ENCODE measurements at places on chromosomes 11 and 22.

- no peak for DNase-seq
These were observed 27.3 kb upstream of the CSNK2A3 start for GRCh38 chr11:11380340-11380739.

- DNase-seq: no peak
These were observed 7.2 kb downstream of the POLD4 start for GRCh38 chr11:67345920-67346819.

DNA sequence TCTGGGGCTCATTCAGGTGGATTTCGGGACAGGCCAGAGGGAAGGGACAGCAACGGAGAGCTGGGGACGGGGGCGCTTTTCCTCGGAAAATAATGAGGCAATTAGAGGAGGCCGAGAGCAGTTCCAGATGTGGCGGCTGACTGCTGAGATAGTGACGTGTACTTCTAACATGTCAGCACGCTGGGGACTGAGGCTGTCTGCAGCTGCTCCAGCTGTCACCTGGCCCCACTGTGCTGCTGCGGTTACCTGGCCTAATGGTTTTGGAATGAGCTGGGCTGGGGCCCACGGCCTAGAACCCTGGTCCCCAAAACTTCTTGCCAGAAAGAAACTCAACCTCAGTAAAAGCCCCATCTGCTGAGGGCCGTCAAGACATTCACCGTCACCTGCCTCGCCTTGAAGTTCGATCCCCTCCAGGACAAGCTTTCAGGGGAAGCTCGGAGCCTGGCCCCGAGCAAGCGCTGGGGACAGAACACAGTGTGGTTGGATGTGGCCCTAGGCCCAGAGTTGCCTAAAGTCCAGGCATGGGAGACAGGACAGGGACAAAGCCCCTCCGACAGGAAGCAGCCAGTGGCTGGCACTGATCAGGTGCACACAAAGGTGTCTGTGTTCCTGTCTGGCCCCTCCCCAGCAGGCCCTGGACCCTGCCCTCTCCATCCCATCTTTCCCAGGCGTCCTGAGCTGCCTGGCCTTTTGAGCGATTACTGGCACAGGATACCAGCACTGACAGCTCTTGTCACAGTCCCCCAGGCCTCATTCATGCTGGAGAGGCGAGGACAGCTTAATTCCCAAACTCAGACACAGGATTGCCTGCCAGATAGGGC is 22.1 kb downstream of the RPUSD4 start:
- DNase-seq: no peak

GRCh38 chr11:25769287-25769686 is 562.6 kb upstream of the ANO3 start:
- no peak for DNase-seq

GRCh38 chr22:21450320-21450831 is 16.8 kb upstream of the TMEM191C start:
- no peak for DNase-seq

GRCh38 chr11:113131036-113131775 is 170.0 kb downstream of the NCAM1 start:
- DNase-seq: no peak

DNA sequence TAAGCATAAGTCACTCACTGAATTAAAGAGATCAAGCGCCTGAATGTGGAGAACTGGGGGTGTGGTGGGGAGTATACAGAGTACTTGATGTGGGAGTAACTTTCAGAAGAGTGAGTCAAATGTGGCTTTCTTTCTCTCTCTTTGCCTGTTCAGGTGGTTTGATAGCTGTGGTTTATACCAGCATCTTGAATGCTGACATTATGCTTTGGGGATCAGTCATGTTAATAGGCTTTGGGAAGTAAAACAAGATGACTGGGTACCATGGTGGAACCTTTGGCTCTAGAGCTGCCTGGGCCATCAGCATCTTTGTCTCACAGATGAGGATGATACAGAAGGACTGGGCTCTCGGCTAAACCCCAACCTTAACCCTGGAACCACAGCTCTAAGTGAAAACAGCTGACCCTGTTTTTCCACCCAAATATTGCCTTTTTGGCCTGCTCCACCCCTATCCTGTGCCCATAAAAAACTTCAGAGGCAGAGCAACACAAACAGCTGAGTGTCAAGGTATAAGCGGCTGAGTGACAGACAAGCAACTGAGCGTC is 58.2 kb upstream of the GNAZ start:
- no peak for DNase-seq

GRCh38 chr11:129788278-129788677 is 27.4 kb upstream of the TMEM45B start:
- no peak for DNase-seq

- no peak for DNase-seq
These were observed 410.2 kb upstream of the LARGE1 start for GRCh38 chr22:34330432-34330831.

DNA sequence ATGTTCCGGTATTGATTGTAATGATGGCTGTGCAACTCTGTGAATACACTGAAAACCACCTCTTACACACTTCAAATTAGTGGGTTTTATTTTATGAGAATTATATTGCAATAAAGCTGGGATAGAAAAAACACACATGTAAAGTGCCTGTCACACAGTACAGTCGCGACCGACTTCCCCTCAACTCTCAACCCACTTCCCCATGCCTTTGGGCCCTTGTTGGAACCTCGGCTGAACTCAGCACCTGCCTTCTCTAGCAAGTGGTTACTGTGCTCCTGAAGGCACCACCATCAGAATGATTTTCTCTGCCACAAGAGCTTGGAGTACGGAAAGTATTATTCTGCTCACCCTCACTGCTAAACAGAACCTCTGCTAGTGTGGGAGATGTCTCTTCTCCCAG is 13.5 kb downstream of the KCNJ1 start:
- no peak for DNase-seq

DNA sequence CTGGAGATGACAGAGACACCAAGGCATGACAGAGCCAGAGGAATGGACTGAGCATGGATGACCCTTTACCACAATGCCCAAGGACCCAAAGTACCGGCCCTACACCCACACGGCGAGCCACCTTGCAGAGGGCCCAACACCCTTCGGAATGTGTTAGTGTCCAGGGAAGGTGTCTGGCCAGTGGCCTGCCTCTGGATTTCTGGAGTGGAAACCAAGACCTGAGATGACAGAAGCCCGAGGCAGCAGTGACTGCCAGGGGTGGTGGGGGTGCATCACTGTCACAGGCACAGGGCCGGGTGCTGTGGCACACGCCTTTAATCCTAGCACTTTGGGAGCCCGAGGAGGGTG is 28.7 kb downstream of the PDGFB start:
- no peak for DNase-seq

DNA sequence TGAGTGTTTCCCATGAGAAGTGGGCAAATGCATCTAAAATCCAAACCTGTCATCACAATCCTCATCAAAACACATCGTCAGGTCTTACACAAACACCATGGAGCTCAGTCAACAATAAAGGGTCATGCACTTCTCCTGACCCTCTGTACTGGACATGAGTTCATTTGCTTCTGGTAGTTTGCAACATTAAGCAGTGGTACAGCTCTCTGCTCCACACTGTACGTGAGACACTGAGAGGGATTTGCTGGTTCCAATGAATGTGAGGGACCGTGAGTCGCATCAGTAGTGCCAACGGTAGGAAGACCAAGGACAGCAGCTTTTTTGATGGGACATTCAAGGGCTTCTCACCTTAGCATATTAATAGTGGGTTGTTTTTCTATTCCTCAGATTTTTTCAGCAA is 752.3 kb downstream of the OPCML start:
- DNase-seq: no peak

- DNase-seq: no peak
These were observed at the start of gene ARHGAP32 for GRCh38 chr11:129192150-129192549. Gene ARHGAP32 (minus strand): TSS chr11:129192325. CDS start chr11:129192198, 127 bp downstream.

DNA sequence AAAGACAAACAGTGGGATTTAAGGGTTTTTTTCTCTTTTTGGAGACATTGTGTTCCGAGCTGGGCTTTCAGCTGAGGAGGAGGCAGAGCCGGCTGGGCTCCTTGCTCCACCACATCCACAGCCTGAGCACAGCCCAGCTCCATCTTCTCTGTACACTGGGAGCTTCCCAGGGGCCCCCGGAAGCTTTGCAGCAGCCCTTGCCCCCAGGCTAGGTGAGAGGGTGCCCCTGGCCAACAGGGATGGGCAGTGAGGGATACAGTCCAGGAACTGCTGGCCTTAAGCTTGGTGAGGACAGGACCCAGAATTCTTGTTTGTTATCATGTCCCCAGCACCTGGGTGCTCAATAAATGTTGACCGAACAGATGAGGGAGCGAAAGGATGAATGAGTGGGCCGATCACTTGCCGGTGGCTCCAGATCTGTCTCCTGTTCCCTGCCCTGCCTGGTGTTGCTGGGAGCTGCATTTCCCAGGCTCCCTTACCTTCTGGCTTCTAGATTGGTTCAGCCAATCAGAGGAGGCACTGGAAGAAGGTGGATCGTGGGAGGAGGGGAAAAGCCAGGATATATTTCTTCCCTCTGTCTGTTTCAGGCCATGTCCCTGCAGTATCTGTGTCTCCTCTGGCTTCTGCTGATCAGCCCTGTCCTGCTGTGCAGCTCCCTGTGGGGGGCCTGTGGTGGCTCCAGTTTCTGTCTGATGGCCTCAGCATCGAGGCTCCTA is 26.5 kb upstream of the NECTIN1 start:
- no peak for DNase-seq

DNA sequence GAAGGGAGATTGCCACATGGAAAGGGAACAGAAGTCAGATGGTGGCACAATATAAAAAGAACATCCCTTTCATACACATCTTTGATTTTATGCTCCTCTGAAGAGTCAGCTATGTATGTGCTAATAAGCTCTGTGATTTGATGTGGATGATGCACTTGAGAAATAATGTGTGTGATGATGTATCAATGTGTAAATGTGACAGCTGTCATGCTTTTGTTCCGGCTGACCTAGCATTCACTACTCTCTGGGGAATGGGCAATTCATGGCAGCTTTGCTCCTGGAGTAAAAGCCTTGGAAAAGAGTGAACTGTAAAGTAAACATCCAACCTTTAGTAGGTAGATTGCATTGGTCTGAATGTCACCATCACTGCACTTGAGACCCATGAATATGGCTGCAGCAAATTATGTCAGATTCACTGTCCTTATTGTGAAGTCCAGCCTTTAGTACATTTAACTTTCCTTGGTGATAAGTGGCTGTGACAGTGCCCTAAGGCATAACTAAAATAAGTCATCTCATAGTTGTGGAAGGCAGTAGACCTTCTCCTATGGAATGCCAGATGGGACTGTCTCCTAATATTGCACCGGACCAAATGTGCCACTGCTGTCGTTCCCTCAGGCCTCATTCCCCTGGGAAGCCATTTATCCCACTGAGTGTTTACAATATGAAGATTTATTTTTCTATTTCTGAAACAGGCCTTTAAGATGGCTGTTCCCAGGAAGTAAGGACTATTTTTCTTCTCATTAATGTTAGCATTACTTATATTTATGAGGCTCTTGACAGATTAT is 178.2 kb upstream of the CCDC90B start:
- no peak for DNase-seq

Measured in stimulated activated CD8-positive, alpha-beta memory T cell treated with anti-CD3 and anti-CD28 coated beads, Interleukin-12 subunit alpha, Interleukin-12 subunit beta, amount 100 ng/mL, for 1 hour (primary cell).